ENCODE measurements at places on chromosomes 1 and 21. TPM values are rescaled to one million over a fixed set of nuclear protein-coding genes. Genes with fewer than 3 reads are reported as not detected.

The SLC44A5 gene
- total RNA-seq: 4.1 TPM

The SLC35D1 gene
- total RNA-seq: 15.5 TPM

The ZBTB48 gene
- 33.8 TPM for total RNA-seq

The TEDDM1 gene
- total RNA-seq: not detected

The MANEAL gene
- 1.4 TPM for total RNA-seq

The DCDC2B gene
- not detected for total RNA-seq

Data from mesothelial cell of epicardium (in vitro differentiated cells).